ENCODE measurements at places on chromosomes 3 and 15.

DNA sequence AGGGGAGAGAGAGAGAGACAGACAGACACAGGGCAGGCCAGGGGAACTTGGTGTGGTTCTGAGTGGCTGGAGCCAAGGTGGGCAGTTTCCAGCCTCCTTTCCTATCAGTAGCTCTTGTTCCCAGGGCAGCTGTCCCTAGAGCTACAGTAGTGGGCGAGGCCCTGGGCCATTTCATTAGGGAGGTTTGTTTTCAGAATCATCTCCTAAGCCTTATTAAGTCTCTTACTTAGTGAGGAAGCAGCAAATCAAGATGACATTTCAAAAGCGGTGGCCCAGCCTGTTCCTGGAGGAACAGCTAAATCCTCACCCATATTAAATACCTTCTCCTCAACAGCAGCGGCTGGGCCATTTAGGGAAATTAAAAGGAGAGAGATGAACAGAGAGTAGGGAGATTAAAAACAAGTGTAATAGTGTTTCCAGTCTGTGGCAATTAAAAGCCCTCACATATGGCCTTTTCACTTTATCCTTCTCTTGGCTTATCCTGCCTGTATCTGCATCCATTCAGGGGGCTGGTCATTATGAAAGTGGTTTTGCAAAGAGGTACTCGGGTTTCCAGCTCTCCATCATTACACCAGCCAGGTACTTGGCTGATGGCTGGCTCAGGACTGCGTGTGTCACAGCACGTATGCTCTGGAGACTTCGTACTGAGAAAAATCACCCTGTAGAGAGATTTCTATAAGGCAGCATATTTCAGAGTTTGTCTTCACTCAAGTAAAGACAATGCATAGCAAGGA is 91.9 kb upstream of the PRR23C start:
- DNase-seq = no peak

DNA sequence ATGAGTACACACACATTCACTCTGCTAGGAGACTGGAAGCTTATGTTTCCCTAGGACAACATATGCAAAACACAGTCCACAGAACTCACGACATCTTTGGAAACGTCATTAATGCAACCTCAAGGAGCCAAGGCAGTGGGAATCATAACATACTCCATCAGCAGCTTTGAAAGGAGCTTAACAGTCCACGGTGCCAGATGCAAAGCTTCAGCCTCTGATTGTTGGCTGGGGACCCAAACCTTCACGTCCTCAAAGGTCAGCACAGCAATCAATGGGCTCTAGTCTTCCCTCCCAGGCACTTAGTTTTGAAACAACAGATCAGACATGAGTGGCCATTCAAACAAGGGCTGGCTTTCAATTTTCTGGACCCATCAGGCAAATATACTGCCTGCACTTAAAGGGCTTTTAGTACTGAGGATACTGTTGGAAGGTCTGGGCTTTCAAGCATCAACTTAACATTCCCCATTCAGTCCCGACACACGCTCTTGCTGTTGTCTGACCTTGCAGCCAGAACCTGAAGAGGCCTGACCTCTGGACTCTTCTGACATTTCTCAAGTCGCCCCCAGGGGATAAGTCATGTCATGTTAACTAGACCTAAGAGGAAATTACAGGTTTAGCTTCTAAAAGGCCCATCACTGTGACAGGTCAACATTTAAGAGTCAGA is 223.0 kb downstream of the PDZRN3 start:
- no peak for DNase-seq

GRCh38 chr15:34241376-34242330 is 16.8 kb downstream of the EMC4 start:
- DNase-seq = no peak

GRCh38 chr3:70464465-70464864 is 152.0 kb upstream of the MDFIC2 start:
- no peak for DNase-seq

- no peak for DNase-seq
These were observed 45.2 kb downstream of the MBNL1 start for GRCh38 chr3:152313914-152314313.

- DNase-seq = no peak
These were observed 75.1 kb upstream of the OSTN start for GRCh38 chr3:191123946-191124345.

DNA sequence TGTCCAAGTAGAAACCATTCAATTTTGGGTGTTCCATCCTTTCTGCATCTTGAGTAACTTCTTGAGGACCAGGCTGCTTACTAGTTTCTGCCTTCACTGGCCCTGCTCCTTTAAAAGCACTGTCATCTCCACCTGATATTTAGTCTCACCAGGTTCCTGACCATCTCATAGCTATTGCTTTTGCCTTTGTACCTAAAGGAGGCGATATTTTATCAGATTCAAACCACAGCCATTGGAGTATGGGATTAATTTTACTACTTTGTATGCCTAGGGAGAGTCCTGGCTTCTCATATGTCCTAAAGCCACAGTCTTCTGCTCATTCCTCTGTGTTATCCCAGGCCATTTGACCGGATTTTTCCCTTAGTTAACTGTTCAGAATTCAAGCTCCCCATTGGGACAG is 51.8 kb upstream of the RFX7 start:
- DNase-seq = no peak

DNA sequence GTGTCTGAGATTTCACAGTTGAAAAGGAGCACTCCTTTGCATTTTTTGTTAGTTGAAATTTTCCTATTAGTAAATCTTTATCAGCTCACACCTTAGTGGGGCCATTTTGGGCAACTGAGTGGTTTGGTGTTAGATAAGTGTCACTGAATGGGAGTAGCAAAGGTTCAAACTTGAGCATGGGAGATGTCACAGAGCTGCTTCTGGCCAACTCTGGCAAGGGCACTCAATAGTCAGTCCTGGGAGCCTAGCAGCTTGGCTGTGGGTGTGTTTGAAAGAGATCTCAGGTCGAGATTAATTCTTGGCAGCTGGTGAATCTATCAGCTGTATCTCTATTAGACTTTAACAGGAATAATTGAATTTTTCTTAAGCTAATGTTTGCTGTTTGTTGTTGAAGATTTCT is 579.3 kb downstream of the EDEM1 start:
- no peak for DNase-seq

DNA sequence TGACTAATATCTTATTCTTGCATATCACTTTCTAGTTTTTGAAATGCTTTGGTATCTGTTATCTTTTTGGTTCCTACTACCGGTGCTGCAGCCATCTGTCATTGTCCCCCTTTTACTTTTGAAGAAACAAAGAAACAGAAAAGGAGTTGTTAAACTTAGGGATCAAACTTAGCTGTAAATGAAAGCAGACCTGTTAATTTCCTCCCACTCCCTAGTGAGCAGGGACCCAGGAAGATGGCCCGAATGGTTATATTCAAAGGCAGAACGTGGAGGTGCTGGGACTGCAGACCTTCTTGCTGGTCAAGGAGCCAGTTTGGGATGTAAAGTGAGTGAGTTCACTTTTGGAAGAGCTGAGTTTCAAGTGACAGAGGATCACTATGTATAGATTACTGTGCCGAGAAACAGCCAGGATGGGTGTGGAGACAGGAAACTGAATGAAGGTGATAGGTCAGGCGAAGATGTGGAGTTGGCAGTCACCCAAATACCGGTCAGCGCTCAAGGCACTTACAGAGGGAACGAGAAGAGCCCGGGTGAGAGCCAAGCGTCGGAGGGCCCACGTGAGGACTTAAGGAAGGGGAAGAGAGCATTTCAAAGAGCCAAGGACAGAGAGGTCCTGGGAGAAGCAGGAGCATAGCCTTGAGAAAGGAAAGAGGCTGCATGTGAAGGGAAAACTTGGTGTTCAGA is 20.1 kb downstream of the KBTBD8 start:
- DNase-seq = no peak

GRCh38 chr3:123750659-123751420 is 133.3 kb downstream of the MYLK start:
- peak; percentile 30 for DNase-seq

- DNase-seq = peak; percentile 38
These were observed 4.3 kb upstream of the MTFMT start for GRCh38 chr15:65033659-65034269.

GRCh38 chr15:53072077-53072476 is 281.9 kb upstream of the ONECUT1 start:
- DNase-seq = no peak

DNA sequence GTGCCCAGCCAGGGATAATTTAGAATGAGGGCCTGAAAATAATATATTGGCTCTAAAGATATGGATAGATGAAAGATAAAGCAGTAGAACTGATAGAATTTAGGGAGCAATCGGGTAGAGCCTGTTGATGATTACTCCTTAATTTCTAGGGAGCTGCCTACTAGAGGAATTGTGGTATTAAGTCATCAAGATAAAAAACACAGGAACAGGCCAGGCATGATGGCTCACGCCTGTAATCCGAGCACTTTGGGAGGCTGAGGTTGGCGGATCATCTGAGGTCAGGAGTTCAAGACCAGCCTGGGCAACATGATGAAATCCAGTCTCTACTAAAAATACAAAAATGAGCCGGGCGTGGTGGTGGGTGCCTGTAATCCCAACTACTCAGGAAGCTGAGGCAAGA is 130.4 kb downstream of the PCCB start:
- no peak for DNase-seq

GRCh38 chr3:166205158-166205557 is 367.9 kb upstream of the BCHE start:
- no peak for DNase-seq

DNA sequence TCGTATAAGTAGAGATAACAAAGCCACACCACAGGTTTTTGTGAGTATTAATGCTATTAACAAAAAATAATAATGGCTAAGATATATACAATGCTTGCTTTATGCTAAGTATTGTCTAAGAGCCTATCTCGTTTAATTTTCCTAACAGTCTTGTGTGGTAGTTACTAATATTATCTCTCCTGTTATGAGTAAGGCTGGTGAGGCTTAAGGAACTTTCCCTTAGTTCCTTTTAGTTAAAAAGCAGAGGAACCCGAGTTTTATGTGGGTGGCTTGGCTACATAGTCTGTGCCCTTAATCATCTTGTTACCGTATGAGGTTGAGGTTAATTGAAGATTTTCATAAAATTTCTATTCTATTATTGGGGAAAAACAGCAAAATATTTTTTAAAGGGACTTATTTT is 218.4 kb downstream of the SOX2 start:
- DNase-seq = no peak

- no peak for DNase-seq
These were observed 41.0 kb downstream of the FLNB start for GRCh38 chr3:58049143-58049785.

- DNase-seq = no peak
These were observed 24.7 kb upstream of the HHLA2 start for GRCh38 chr3:108271626-108272025.

DNA sequence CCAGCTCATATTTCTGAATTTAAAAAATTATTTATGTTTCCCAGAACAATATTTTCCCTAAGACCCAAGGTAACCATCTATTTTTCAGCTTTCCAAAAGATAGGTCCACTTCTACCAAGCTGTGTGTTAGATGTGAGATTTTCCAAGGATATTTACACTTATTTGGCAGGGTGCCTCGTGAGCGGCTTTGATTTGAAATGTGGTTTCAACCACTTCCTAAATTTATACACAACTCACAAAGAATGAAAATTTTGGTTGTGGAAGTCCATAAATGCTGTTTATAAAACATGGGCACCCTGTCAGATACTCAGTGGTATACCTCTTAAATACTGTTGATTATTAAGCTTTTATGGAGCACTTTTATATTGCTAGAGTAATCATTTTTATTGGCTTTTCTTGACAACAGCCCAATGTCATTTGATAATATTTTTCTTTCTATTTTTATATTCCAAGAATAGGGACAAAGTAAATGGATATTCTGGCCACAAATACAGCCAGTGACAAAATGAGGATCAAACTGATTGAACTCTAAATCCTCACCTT is 57.6 kb downstream of the GAP43 start:
- DNase-seq = no peak

DNA sequence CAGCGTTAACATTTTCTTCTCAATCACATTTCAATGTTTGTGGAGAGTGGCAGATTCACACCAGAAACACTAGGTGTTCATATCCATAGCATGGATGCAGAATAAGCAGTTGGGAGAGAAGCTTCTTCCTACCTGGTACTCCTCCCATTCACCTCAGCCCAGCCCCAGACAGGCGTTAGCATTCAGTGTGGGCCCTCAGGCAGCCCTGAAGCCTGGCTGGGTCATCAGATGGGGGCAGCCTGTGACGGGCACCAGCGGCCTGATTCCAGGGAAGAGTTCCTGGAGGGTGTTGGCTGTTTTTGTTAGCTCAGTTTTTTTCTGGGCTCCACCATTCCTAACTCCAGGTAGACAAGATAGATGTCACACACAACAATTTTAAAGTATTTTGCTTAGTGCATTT is 31.1 kb downstream of the APH1B start:
- DNase-seq = no peak

- DNase-seq = no peak
These were observed 125.7 kb downstream of the TCF12 start for GRCh38 chr15:57044072-57044702.

DNA sequence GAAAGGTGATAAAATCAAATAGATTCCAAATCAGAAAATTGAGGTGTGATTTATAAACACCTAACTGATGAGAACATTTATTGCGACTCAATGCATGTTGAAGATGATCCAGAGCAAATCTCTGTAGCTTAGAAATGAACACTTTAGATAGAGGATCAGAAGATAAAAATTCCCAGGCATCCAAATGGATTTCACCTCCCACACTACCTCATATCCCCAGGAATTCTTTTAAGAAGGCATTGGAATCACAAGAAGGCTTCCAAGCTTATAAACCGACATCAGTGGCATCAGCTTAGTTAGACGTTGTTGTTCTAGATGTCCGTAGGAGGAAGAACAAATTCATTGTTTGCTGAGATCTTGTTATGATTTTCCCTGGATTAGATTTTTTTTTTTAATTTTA is 154.4 kb downstream of the EBLN2 start:
- no peak for DNase-seq

DNA sequence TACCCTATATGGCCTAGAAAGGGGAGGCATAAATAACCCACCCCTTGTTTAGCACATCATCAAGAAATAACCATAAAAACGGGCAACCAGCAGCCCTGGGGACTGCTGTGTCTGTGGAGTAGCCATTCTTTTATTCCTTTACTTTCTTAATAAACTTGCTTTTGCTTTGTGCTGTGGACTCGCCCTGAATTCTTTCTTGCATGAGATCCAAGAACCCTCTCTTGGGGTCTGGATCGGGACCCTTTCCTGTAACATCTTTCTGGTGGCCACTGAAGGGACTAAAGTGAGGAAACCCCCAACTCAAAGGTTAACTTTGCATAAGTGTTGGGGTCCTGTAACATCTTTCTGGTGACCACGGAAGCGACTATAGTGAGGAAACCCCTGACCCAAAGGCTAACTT is 15.7 kb upstream of the HHATL start:
- no peak for DNase-seq

- no peak for DNase-seq
These were observed 28.9 kb upstream of the ZNF385D start for GRCh38 chr3:21779909-21780308.

DNA sequence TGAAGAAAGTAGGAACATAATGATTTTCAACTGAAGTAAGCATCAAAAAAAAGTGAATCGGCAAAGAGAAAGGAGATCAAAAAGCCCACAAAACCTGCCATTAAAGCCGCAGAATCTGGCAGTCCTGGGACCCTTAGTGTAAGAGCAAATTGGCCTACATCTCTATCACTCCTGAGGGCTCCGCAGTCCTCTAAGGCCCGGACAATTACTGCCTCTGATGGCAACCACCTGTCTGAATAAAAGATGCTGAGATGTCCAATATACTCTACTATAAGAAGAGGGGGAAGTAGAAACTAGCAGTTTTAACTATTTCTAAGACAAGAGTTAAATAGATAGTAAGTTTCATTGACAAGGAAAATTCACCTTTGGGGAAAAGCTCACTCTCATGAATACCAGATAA is 20.3 kb downstream of the WDR72 start:
- DNase-seq = no peak

GRCh38 chr3:143235614-143236204 is 116.1 kb downstream of the CHST2 start:
- no peak for DNase-seq

- DNase-seq = no peak
These were observed 15.8 kb downstream of the PATL2 start for GRCh38 chr15:44695294-44695693.

Data from amniotic stem cell (primary cell).